ENCODE measurements at places on chromosomes 2 and 18.

GRCh38 chr2:49225126-49225525, 70.8 kb upstream of the FSHR start:
- DNase-seq = no peak

GRCh38 chr2:186220409-186220808, 265.7 kb upstream of the ZC3H15 start:
- DNase-seq = no peak

- DNase-seq = no peak
These were observed 11.0 kb upstream of the DUSP2 start for GRCh38 chr2:96156011-96156820.

DNA sequence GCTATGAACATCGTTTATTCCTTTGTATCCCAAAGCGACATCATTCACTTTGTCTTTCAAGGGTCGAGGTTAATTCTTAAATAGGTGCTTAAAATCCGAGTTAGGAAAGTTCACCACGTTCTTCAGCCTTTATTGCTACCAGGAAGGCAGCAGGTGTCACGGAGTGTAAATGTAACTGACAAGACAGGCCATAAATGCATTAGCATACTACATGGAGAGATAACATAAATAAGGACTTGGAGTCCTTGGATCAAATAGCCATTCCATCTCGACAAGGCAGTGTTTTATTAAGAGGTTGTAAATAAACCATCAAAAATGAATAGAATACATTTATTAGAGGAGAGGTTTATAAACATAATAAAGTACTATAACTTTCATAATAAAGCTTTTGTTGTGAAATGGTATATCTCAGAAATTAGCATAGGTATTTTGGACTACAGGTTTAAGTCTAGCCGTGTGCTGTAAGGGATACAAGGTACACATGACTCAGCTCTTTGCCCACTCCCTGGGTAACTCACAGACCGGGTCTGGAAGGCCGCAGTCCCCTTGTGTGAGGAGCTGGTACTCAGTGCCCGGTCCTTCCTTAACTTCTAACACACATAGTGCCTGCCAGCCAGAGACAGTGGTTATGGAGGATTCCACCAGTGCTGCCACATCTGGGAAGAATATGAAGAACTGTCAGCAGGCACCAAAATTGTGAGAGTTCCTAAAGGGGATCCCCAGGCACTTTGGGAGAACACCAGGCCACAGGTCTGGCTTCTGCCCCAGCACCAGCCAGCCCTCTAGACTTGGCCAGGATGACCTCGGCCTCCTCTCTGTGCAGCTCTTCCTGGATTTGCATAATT, 29.4 kb downstream of the CAPN13 start:
- DNase-seq = no peak

- peak; percentile 40 for DNase-seq
These were observed 33.9 kb downstream of the BMP10 start for GRCh38 chr2:68837164-68837860.

- DNase-seq = no peak
These were observed 3.8 kb downstream of the NEU2 start for GRCh38 chr2:233036162-233036838.

- no peak for DNase-seq
These were observed 13.2 kb downstream of the DYSF start for GRCh38 chr2:71466301-71467179.

DNA sequence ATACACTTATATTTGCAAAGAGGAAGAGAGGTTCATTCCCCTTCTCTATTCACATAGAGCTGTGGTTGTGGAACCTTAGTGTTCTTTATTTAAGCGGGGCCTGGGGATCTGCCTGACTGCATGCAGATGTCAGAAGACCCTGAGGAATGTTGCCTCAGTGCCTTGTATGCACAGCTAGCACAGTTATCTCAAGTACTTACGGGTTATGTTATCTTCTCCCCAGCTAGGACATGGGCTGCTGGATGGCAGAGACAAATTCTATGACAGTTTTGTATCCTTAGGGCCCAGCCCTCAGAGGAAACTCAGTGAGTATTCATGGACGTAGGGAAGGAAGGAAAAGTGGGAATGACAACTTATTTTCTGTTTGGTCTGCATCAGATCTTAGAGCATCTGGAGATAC, 37.7 kb upstream of the RTN4 start:
- DNase-seq = no peak

GRCh38 chr18:68445136-68445535, 269.8 kb downstream of the TMX3 start:
- no peak for DNase-seq

DNA sequence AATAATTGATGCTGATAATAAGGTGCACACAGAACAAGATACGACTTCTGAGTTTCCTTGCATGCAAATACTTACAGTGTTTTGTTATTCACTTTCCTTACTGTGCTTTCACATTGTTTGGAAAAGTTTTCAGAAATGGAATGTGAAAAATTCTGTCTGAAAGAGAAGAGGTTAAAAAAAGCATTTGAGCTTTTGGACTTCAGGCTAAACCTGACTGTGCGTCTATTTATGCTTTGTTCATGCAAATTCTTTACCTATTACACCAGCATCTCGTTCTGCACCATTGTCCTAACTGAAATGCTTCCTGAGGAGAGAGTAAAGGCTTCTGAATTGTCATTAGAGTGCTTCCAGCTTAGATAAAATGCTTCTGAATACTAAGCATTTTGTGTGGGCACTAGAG, 61.4 kb downstream of the LHCGR start:
- no peak for DNase-seq

GRCh38 chr2:55363636-55364035, 56.0 kb downstream of the CCDC88A start:
- DNase-seq = no peak

- DNase-seq = no peak
These were observed 52.5 kb upstream of the CCDC150 start for GRCh38 chr2:196587056-196587455.

DNA sequence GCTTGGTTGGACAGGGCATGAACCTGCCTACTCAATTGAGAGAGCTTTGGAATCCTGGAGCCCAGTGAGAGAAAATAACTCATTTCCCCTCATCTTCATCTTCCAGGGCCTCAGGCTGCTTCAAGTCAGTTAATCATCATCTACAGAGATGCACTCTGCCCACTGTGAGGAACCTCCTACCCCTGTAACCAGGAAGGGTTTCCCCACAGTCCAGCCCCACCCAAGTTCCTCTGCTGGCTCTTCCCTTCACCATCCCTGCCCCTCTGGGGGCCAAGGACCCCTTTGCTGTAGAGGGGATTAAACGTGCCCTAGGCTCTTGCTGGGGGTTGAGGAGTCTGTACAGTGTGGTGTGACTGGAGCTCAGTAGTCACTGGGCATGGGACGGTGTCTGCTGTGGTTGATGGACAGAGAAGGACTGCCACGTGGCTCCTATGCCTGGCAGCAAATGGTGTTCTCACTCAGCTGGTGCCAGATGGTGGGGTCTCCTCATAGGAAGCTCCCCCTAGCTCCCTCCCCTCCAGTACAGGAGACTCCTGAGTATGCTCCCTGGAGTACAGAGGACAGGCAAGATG, 29.5 kb upstream of the LGALSL start:
- DNase-seq = no peak

GRCh38 chr18:78753240-78753639, 226.4 kb upstream of the SALL3 start:
- DNase-seq = no peak

GRCh38 chr18:58257461-58257860, 213.4 kb downstream of the NEDD4L start:
- no peak for DNase-seq

DNA sequence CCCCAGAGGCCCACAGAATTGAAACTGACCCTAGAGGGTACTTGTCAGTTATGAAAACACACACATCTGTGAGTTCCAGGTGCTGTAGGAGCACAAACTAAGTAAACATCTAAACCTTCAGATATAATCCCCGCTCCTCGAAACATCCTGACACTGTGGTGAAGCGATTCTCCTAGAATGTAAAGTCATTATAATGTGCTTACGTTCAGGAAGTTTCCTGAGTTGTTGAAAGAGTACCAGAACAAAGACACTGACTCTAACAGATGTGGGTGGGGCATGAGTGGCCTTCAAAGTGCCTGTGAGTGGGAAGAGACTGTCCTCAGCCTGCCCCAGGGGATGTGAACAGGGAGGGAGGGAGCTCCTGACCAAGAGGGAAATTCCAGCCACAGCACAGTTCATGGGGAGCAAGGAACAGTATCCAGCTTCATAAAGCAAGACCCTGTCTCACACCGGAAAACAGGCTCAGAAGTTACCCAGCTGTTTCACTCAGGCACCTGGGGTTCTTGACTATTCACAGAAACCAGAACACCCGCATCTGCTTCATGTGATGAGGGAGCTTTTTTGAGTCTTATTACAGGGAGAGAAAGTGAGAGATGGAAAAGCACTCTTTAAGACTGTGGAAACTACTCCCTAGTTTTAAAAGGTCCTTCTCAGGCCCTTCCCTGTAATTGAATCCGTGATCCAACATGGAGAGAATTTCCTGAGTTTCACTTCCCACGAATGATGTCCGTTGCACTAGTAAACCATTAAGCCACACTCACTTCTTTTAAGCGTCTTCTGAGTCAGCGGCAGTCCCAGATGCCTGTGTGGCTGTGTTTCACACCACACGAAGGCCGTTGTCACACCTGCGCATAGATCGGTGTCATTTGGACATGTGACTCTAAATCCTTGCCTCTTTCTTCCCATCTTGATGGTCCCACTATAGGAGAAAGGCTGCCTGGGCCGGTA, 88.6 kb upstream of the EML6 start:
- no peak for DNase-seq

GRCh38 chr18:62399781-62400308, 74.7 kb downstream of the TNFRSF11A start:
- DNase-seq = no peak

- no peak for DNase-seq
These were observed 127.1 kb upstream of the CDH7 start for GRCh38 chr18:65623676-65624075.

- DNase-seq = no peak
These were observed 566.8 kb upstream of the ZNF804A start for GRCh38 chr2:184031402-184032147.

- no peak for DNase-seq
These were observed 95.3 kb downstream of the SMC6 start for GRCh38 chr2:17658251-17658843.

DNA sequence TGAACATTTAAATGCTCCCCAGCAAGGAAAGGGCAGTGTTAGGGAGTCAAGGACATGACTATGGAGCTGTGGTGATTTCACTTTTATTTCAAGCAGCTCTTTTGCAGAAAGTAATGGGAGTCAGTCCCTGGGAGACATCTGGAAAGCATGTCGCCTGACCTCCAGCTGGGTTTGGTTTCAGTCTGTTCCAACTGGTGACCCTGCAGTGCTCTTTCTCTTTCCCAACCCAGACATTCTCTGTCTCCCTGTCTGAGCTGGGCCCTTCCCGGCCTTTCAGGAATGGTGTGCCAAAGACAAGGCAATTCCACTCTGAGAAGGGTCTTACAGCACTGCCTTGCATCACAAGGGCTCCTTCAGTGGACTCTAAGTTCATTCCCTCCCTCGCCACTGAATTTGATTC, 323.2 kb downstream of the OSR1 start:
- no peak for DNase-seq

GRCh38 chr2:36146765-36147164, 208.8 kb upstream of the CRIM1 start:
- no peak for DNase-seq

- no peak for DNase-seq
These were observed 320.1 kb downstream of the OSR1 start for GRCh38 chr2:19038071-19039015.

DNA sequence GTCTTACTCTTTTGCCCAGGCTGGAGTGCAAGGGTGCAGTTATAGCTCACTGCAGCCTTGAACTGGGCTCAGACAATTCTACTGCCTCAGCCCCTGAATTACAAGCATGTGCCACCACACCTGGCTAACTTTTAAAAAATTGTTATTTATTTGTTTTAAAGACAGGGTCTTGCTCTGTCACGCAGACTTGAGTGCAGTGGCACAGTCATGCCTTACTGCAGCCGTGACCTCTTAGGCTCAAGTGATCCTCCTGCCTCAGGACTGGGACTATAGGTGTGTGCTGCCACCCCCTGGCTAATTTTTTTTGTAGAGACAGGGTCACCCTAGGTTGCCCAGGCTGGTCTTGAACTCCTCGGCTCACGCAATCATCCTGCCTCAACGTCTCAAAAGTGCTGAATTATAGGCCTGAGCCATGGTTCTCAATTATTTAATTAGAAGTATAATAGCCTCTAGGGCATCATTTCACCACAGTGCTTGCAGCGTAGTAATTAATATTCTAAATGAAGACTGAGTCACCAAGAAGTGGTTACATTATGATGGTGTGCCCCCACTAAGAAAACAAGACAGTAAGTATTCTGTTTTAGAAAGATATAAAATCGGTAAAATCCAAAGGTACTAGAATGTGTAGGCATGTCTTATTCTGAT, 69.6 kb downstream of the EML4 start:
- peak; percentile 2 for DNase-seq

GRCh38 chr2:168802859-168803725, 655 bp downstream of the NOSTRIN start:
- no peak for DNase-seq

- no peak for DNase-seq
These were observed 26.5 kb downstream of the NFATC1 start for GRCh38 chr18:79422022-79422782.

- no peak for DNase-seq
These were observed 89.6 kb upstream of the PPP1CB start for GRCh38 chr2:28662044-28662443.

- no peak for DNase-seq
These were observed 20.2 kb downstream of the CRACDL start for GRCh38 chr2:98915751-98916358.

- DNase-seq = no peak
These were observed 144.1 kb downstream of the CDC42EP3 start for GRCh38 chr2:37527361-37527760.

GRCh38 chr2:1865716-1866234, 121.5 kb upstream of the PXDN start:
- no peak for DNase-seq

- no peak for DNase-seq
These were observed 163.7 kb upstream of the RMP24 start for GRCh38 chr18:35808796-35809195.

- no peak for DNase-seq
These were observed 225.8 kb downstream of the RND3 start for GRCh38 chr2:150261691-150262090.

GRCh38 chr18:48777744-48778116, 173.0 kb downstream of the SMAD7 start:
- DNase-seq = no peak

- no peak for DNase-seq
These were observed 15.1 kb downstream of the RASGRP3 start for GRCh38 chr2:33491441-33492084.

GRCh38 chr2:176574484-176575236, 305.4 kb downstream of the MTX2 start:
- no peak for DNase-seq

GRCh38 chr18:28511413-28511821, 334.5 kb upstream of the CDH2 start:
- DNase-seq = no peak

DNA sequence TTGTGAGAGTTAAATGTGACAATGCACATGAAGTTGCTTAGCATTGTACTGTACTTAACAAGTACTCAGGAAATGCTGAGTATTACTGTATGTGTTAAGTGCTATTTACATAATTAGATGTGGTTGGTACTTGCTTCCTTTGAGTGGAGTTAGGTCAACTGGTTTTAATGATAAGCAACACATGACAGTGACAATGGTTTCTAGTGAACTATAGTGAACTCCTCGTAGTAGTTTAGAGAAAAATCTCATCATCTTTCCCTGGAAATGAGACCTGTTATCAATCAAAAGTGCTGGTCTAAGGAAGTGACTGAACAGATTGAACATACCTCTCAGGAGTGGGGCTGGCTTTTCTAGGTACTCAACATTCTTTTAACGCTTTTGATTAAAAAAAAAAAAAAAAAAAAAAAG, 29.2 kb upstream of the ZDBF2 start:
- no peak for DNase-seq

Measured in stimulated activated CD8-positive, alpha-beta memory T cell treated with anti-CD3 and anti-CD28 coated beads, Interleukin-7, amount 100 ng/mL, for 4 hours (primary cell).